ENCODE measurements at places on chromosomes 13 and 19.

DNA sequence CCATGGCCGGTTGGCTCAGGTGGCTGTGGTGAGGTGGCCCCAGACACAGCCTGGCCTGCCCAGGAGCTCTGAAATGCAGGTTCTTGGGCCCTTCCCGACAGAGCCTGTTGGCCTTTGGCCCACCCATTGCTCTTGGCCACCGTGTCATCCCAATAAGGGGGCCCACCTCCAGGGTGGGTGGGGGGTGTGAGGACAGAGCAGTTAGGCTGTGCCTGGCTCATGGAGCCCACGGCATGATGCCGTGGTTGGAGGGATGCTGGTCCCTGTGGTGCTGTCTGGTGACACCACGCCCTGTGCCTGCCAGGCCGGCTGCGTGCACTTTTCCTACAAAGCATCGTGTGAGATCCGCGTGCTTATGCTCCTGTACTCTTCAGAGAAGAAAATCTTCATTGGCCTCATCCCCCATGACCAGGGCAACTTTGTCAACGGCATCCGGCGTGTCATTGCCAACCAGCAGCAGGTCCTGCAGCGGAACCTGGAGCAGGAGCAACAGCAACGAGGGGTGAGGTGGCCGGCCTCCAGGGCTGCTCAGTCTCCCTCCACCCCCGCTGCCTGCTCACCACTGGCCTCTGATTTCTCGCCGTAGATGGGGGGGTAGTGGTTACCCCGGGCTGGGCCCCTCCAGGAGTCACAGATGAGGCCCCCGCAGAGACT lies 7.6 kb downstream of the PNKP start:
- no peak for DNase-seq

DNA sequence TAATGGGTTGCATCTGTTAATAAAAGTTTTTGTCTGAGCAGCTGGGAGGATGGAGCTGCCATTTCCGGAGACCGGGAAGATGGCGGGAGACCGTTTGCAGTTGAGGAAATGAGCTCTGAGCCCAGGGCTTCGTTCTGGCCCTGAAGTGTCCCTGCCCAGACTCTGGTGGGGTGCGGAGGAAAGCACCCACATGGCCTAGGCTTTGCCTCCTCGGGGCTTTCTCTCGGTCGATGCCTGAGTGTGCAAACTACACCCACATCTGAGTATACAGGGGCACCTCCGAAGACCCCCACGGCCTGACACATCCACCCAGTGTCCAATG lies 15.6 kb upstream of the NANOS3 start:
- DNase-seq, result no peak

DNA sequence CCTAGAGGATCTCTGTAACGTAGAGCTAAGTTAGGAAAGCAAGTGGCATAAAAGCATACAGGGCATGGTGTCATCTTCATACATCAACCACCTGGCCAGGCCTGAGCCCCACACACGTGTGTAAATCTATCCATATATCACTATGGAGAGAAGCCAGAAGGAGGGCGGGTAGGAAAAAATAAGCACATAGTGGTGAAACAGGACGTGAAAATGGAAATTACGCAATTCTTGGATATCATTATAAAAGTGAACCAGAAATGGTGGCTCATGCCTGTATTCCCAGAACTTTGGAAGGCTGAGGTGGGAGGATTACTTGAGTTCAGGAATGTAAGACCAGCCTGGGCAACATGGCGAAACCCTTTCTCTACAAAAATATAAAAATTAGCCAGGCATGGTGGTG lies 43.4 kb downstream of the PDCD5 start:
- no peak for DNase-seq

DNA sequence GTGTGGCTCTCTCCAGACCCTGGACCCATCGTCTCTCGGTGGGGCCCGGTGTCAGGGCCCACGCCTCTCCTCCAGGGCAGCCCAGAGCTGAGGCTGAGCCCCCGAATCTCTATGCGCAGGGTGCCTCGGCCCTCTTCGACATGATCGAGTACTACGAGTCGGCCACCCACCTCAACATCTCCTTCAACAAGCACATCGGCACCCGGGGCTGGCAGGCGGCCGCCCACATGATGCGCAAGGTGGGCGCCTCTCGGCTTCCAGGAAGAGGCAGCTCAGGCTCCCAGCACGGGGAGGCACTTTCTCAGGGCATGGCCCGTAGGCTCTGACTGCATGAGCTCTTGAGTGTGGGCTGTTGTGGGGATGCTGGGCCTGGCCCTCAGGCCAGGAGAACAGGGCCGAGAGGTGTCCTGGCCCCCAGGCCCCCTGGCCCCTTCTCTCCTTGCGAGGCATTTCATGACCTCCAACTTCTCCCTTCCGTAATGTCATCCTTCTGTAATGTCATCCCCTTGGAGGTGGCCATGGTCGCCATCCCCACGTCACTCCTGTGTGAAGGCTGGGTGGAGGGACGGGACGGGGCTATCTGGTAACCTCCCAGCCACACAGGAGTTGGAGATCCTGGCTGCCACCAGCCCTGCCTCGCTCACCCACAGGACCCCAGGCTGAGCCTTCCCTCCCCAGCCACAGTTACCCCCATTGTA lies 19.4 kb downstream of the NKPD1 start:
- no peak for DNase-seq

DNA sequence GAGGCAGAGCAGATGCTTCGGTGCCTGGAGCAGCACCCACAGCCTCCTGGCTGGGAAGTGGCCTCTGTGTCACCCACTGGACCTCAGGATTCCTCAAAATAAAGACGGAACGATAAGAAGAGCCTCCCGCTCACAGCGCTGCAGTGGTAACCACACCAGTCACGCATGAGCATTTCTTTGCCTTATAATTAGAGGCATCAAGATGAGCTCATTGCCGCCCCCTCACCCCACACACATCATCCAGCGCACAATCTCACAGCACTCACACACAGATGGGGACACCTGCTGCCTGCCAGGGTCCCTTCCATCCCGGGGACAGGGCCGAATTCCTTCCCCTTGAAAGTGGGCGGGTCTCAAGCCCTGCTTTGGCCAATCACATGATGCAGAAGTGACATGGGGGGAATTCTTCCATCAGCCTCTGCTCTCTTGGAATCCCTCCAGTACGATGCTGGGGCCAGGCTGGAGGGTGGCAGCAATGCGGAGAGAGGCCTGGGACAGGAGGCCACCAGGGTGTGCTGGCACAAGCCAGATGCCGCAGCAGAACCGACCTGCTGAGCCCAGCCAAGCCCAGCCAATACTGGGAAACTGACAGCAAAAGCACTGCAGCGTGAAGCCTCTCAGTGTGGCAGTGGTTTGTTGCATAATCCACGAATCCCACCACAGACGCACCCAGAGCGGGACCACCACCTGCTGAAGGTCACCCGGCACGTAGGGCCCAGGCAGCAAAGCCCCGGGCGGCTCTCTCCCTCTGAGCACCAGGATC lies 16.0 kb downstream of the PIP5K1C start:
- peak; percentile 66 for DNase-seq

DNA sequence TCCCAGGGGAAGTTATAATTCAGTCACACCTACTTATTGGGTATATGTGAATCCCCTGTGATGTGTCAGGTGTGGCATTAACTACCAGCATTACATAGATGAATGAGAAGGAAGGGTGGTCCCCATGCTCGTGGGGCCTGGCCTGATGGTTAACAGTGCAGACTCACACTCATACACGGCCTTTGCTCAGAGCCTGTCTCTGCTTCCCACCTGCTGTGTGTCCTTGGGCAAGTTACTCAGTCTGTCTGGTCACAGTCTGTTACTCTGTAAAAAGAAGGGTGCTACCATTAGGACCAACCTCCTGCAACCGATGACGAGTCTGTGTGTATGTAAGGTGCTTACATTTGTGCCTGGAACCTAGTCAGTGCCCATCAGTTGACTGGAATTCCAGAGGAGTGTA lies 23.8 kb downstream of the SAFB start:
- DNase-seq, result no peak

DNA sequence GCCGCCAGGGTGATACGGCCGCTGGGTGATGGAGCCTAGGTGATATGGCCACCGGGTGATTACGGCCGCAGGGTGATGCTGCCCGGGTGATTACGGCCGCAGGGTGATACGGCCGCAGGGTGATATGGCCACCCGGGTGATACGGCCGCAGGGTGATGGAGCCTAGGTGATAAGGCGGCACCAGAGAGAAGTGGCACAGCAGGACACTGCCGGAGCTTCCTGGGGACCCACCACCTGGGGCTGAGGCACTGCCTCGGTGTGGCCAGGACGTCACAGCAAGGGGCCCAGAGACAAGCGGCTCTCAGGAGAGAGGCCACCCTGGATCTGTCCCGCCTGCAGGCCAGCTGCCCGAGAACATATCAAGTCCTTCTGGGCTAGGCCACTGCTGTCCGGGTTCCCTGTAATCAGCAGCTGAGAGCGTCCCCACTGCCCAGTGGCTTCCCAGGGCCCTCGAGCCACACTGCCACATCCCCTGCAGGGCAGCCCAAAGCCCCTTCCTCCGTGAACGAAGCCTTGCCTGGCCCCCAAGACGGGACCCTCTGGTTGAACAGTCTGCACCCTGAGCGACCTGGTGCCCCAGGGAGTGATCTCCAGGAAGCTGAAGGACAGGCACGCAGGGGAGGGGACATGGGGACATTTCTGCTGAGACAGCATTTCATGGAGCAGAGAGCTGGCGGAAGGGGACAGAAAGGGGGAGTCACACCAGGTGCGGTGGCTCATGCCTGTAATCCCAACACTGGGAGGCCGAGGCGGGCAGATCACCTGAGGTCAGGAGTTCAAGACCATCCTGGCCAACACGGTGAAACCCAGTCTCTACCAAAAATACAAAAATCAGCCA lies 22.1 kb downstream of the ZNF787 start:
- DNase-seq, result no peak

DNA sequence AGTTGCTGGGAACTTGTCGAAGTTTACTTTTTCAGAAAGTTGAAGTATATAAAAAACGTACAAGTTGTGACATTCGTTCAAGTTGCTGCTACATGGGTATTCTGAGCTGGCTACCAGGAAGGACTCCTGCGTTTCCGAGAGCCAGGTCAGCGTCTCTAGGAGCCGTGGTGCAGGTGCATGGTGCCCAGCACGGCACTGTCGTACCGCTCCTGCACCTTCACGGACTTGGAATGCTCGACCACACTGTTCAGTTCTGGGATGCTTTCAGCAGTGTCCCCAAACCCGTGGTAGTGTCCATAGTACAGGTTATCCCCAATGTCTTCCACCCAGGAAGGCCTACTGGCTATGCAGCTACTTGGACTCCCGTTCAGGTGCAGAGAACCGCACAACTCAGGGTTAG lies 35.4 kb downstream of the ANKRD10 start:
- DNase-seq, result no peak
